ENCODE measurements at places on chromosomes 5 and 9. TPM values are rescaled to one million over a fixed set of nuclear protein-coding genes. Genes with fewer than 3 reads are reported as not detected.
A peak's percentile ranks its signal among the peaks of the same experiment; 100 is the strongest.

Gene PCA3
- not detected for total RNA-seq

DNA sequence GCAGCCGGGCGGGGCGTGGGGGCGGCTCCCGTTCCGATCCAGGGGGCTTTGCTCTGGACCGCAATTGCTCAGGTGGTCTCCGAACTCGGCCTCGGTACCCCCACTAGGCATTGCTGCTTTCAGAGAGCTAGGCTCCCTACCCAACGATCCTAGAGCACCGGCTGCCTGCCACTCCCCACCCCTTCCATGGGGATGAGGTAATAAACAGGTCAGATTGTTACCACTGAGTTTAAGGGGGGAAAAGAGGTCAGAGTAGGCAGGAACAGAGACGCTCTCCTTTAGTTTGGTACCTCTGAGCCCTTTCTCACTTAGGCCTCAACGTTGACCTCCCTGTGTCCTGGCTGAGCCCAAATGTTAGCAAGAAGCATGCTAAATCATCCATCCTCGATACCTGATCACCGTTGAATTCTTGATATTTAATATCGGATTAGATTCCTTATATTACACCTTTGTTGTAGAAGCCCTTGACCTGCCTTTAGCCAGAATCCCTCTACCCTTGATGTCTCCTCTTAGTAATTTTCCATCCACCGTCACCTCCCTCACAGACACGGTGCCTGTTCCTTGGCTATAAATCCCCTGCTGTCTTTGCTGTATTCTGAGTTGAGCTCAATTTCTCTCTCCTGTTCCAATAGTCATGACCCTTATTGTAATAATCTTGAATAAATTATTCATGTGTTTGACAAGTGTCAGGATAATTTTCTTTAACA lies 588 bp upstream of the PLPP1 start:
- DNase-seq, result no peak

DNA sequence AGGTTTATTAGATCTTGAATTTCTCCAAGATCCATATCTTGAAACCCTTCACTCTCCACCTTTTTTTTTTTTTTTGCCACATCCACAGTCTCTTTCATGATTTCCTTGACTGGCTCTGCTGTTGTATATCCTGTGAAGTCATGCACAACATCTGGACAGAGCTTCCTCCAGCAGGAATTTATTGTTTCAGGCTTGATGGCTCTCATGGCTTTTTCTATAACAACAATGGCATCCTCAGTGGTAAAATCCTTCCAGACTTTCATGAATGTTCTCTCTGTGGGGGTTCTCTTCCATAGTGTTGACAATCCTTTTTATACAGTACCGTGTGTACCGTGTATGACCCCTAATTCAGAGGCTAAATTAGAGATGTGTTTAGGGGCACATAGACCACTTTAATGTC lies 24.0 kb downstream of the RANBP17 start:
- DNase-seq, result no peak

- no peak for DNase-seq
Observed at GRCh38 chr9:127105805-127106465, 16.5 kb downstream of the ANGPTL2 start.

Gene CCDC187
- total RNA-seq, result not detected

- DNase-seq, result no peak
Observed at GRCh38 chr5:54115735-54116403, 194.5 kb downstream of the ARL15 start.

DNA sequence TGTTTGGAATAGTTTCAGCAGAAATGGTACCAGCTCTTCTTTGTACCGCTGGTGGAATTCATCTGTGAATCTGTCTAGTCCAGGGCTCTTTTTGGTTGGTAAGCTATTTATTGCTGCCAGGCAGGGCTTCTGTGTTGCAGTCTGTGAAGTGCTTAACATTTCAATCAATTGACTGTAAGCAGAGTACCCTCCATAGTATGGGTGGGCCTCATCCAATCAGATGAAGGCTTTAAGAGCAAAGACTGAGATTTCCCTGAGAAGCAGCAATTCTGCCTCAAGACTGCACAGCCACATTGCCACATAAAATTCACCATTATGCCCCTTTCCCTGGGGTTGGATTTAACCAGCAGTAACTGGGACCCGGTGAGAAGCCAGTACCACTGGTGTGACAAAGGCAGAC lies 98.9 kb upstream of the ICE1 start:
- no peak for DNase-seq

DNA sequence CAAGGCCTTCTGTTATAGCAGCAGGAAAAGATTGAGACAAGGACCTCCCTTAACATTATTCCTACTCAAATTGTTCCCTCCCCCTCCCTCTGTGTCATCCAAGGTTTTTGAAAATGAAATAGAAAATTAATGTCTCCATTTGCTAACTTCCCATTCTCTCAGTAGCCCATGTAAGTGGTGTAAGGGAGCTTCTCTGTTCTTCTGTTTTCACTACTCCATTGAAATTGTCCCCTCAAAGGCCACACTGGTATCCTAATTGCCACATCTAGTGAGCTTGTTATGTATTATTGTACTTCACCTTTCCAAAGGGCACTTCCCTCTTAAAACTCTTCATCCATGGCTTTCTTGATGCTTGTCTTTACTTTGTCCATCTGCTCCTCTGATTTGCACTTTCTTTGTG lies 131.2 kb upstream of the PIK3R1 start:
- DNase-seq, result no peak

Gene PSAT1
- 0.79 TPM for total RNA-seq

DNA sequence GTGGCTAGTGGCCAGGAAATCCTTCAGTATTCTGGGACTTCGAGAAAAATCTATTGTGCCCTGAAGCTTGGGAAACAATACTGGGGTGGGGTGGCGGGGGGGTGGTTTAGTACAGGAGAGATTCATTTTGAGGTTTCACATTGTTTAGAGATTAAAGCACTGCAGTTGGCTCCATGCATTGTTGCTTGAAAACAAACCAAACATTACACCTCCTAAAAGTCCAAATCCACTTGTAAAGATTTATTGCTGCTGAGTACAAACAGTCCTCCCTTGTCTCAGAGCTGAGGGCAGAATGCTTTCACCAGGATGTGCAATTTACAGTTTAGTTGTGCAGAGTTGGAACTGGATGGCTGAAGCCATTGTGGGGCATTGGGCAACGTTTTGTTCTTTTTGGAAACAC lies 49.4 kb downstream of the GGTA1 start:
- DNase-seq, result no peak

- DNase-seq, result no peak
Observed at GRCh38 chr5:179919487-179920060, 11.9 kb upstream of the TBC1D9B start.

Gene SPINK4
- total RNA-seq, result not detected

Gene NR4A3
- total RNA-seq, result 4.1 TPM

DNA sequence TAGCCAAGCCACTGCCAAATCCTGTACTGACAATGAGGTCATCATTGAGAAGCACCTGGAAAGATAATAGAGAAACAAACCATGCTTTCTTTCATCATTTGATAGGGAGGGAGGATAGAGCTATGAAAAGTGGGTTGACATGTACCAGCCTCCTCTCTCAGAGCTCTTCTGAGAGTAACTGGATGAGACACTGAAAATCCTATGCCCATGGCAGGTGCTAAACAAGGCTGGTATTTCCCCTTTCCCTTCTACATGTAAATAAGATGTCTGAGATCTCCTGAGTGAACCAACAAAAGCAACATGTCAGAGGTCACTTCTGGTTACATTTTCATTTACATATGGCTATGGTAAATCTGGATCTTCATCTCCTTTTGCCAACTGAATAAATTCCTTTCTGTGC lies 45.3 kb upstream of the TRAF1 start:
- no peak for DNase-seq

Gene FAM153A
- 3.5 TPM for total RNA-seq

Gene CENPH
- 3.5 TPM for total RNA-seq

Gene PCDHB3
- total RNA-seq, result 0.99 TPM

Gene DEPDC1B
- 0.15 TPM for total RNA-seq

- DNase-seq, result no peak
Observed at GRCh38 chr5:94575196-94575595, 43.2 kb downstream of the KIAA0825 start.

DNA sequence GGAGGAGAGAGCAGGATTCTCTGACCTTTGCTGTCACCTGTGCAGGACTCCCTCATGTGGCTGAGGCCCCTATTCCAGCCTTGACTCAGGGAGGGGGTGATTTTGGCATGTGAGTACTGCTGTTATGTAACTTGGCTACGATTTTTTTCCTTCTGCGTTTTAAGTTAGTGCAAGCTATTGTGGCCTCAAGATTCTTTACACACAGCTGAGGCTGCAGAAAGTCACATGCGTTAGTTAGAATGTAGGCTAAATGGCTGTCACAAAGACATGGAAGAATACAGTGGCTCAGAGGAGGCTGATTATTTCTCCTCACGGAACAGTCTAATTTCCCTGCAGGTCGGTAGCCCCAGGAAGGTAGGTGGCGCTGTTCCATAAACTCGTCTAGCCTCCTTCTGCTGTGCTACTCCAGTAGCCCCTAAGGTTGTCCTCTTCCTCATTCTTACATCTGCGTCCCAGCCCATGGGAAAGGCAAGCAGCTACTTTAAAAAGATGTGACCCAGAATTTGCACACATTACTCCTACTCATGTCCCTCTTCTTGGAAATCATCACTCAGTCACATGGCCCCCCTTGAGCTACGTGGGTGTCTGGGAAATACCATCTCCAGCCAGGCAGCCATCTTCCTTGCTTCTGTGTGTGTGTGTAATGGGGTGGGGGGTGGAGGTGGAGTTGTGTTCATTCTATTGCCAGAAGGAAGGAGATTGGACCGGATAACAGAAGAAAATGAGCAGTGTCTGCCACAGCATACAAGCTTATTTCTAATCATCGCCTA lies 486.6 kb downstream of the CCDC171 start:
- DNase-seq, result no peak

- peak; percentile 95 for DNase-seq
Observed at GRCh38 chr9:96619491-96620180, at the start of gene CDC14B. Gene CDC14B (minus strand): TSS chr9:96619843. CDS start chr9:96619378, 465 bp downstream.

DNA sequence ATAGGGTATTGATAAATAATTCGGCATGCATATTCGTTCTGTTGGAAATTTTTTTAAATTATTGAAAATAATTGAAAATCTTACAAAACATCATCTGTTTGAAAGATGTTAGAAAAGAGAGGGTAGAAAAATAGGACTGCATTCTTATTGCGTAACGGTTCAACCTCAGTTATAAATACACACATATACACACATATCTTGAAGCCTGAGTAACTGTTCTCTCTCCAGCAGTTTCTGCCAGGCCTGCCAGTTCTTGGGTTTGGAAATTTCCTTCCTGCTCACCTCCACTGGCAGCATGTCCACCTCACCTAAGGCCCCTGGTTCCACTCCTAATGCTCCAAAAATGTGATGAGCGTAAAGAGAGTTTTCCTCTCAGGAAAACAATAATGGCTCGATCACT lies 9.1 kb downstream of the SPATA31E1 start:
- no peak for DNase-seq

Gene REXO4
- 18.7 TPM for total RNA-seq

- peak; percentile 73 for DNase-seq
Observed at GRCh38 chr9:127739614-127740330, 4.7 kb upstream of the TOR2A start.

- no peak for DNase-seq
Observed at GRCh38 chr9:7125231-7125630, 367.5 kb downstream of the KDM4C start.

Gene C9orf50
- total RNA-seq, result not detected

- DNase-seq, result no peak
Observed at GRCh38 chr9:113992994-113993393, 85.1 kb downstream of the AMBP start.

Gene NRARP
- total RNA-seq, result 4.0 TPM

Data from left ventricle myocardium superior (tissue), 1 donor.